ENCODE measurements at places on chromosomes 3 and 15.

DNA sequence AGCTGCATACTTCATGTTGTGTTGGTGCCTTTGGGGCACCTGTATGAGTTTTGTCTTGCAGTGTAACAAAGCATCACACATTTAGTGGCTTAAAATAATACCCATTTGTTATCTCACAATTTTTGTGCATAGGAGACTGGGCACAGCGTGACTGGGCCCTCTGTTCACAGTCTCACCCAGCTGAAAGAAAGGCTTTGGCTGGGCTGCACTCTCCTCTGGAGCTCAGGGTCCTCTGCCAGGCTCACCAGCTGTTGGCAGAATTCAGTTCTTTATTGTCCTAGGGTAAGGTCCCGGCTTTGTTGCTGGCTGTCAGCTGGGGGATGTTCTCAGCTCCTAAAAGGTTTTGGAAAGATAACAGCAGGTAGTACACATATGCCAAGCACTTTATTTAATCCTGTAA, 263.3 kb downstream of the CLSTN2 start:
- DNase-seq, result no peak

DNA sequence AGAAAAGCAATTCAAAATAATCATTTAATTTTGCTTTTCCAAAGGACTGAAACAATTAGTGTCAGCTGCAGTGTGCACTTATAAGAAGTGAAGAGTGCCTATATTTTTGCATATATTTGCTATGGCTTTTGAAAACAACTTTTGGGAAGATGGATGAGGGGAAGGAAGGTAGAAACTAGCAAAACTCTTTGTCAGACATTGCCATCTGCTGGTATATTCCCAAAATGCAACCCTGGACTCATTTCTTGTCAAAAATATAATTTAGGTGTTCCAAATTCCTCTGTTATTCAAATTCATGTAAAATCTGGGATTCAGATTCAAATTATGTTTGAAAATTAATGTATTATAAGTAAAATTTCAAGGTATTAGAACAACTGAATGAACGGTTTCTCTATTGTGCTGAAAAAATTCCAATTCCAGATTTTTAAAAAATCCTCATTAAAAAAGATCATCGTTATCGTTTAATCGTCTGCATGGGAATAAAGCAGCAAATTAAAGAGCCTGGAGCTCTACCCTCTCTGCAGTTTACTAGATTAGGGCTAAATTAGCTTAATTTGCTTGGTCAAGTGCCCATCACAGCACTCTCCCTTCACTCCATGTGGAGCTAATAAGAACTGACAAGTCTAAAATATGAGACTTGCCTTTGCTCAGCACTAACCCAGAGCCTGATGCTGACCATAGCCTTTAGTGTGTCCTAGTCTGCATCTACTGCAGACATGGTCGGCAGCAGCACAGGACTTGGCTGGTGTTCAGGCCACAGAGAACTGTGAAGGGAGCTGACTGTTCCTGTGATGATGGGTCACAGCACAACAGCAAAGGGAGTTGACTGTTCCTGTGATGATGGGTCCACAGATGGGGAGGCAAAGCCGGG, 67.9 kb upstream of the MITF start:
- no peak for DNase-seq

GRCh38 chr3:157999246-157999645, 107.0 kb downstream of the SHOX2 start:
- DNase-seq, result no peak

DNA sequence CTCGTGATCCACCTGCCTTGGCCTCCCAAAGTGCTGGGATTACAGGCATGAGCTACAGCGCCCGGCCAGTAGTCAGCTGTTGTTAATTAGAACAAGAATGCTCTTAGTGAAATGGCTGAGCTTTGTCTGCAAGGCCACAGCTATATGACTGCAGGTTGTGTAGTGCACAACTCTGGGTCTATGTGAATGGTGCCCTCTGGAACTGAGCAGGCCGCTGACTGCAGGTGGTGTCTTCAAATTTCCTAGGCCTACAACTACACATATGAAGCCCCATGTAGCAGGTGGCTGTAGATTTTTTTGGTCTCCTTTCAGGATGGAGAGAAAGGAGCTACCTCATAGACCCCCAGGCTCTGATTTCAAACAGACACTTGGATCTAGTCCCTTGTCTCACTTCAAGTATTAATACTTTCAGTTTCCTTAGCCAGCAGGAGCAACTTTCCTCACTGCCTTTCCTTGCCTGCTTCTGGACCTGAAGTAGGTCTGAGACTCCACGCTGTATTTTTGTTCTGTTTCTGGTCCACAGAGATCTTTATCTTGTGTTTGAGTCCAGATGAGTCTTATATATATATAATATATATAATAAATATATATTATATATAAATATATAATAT, 86.9 kb downstream of the C3orf80 start:
- DNase-seq, result no peak

DNA sequence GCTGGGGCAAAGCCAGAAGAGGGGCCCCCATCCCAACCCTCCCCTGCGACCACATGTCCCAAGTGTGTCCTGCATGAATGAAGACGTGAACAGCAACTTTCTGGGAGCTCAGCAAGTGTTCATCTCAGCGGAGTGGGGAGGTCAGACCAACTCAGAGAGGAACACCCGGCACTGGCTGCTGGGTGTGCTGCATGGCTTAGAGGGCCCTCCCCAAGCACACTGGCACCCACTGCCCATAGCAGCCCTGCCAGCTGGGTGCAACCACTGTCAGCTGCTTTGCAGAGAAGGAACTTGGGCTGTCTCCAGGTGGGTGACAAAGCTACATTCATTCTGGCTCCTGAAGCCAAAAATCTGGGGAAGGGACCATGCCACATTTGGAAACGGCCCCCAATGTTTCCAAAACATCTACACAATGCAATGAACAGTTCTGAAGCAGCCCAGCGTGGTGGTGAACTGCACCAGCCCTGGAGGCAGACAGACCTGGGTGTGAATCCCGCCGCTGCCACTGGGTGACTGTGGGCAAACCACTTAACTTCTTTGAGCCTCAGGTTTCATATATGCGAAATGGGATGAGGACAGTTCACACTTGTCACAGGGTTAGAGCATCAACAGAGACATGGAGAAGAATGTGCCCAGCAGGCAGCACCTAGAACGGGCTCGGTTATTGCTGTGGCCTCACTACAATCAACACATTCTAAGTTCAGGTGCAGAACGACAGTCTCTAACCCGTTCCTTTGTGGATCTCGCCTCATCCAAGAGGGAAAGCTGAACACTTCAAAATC, 145.4 kb downstream of the NUP210 start:
- DNase-seq, result no peak

GRCh38 chr15:84773716-84774115, 25.3 kb downstream of the ZNF592 start:
- DNase-seq, result no peak

DNA sequence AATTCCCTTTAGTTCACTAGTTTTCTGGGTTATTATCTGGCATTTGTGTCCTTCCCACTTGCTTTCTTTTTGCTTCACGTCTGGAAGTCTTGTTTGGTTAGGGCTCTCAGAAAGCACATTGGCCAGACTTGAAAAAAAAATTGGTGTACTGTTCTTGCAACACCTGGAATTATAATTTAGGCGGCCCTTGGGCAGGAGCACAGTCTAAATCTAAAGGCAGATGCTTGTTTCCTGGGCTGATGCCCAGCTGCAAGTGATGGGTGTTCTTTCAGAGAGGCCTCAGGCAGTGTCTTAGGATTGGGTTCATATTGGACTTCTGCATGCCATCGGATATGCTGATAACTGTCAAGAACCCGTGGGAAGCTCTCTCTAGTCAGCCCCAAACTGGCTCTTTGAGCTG, 521.5 kb downstream of the PDCD6IP start:
- no peak for DNase-seq

GRCh38 chr3:71629711-71630110, 46.2 kb upstream of the FOXP1 start:
- no peak for DNase-seq

- no peak for DNase-seq
Measured at GRCh38 chr3:173552526-173552925, 155.0 kb downstream of the NLGN1 start.

GRCh38 chr3:59710554-59710953, 660.7 kb upstream of the CFAP20DC start:
- DNase-seq, result no peak

- DNase-seq, result peak; percentile 25
Measured at GRCh38 chr3:195394700-195395099, 48.1 kb downstream of the ACAP2 start.

DNA sequence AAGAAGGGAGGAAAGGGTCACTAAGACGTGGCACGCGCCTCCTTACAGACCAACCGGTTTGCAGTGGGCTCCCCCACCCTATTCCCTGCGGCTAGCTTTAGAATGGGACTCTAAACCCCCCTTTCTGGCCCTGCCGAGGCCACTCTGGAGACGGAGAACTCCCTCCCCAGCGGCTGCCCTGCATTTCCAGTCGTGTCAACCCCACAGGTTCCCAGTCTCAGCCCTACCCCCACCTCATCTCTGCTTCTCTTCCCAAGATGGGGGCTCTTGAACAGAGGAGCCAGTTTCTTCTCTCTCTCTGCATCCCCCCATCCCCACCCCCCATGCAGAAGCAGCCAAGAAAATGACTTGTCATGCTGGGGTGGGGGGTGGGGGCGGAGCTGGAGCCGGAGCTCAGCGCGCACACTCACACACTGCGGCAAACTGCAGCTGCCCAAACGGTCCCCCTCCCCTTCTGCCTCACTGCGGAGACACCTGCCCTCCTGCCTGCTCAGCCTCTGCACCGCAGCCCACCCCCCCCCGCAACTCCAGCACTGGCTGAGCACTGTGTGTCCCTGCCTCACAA, 871 bp downstream of the MAP1A start:
- DNase-seq, result no peak

DNA sequence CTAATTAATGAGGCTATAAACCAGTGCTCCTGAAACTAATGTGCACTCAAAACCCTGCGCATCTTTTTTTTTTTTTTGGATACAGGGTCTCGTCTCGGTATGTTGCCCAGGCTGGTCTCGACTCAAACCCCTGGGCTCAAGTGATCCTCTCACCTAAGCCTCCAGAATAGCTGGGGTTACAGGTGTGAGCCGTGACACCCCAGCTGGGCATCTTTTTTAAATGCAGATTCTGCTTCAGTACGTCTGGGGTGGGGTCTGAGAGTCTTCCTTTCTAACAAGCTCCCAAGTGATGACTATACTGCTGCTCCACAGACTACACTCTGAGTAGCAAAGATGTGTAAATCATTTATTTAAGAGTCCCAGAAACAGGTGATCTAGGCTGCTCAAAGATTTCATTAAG, 73.0 kb downstream of the BFSP2 start:
- DNase-seq, result no peak

- no peak for DNase-seq
Measured at GRCh38 chr3:163587342-163587741, 1491.0 kb downstream of the SI start.

DNA sequence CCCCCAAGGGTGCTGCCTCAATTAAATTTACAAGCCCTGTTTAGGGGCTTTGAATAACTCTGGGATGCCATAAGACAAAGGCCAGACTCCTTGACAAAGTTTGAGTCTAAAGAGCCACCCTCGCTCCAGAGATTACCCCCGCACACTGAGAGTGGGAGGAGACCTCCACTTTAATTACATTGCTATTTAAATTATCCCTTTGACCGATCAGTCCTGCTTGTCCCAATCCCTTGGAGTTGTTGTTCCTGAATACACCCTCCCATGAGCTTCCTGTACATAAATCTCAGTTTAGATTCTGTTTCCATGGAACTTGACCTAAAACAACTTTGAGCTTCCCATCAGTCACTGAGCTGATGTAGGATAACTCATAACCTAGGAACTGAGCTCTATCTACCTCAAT, 596.3 kb downstream of the PYDC2 start:
- DNase-seq, result no peak

DNA sequence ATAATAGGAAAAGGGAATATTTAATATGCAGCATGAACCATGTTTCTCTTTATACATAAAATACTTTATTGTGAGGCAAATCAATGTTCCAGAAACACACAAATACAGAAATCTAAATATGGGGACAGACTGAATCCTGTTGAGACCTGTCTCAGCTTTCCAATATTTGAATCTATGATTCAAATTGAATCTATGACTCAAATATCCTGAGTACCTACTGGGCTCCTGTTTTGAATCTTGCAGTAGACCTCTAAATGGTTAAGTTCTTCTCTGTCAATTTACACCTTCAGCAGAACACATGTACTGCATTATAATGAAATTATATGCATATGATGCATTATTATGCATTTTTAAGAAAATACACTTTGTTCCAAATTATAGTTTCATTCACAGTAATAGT, 143.2 kb upstream of the PLXND1 start:
- DNase-seq, result no peak

GRCh38 chr3:51673802-51674654, 3.0 kb downstream of the TEX264 start:
- no peak for DNase-seq

- DNase-seq, result no peak
Measured at GRCh38 chr3:38522002-38522401, 25.9 kb downstream of the EXOG start.

DNA sequence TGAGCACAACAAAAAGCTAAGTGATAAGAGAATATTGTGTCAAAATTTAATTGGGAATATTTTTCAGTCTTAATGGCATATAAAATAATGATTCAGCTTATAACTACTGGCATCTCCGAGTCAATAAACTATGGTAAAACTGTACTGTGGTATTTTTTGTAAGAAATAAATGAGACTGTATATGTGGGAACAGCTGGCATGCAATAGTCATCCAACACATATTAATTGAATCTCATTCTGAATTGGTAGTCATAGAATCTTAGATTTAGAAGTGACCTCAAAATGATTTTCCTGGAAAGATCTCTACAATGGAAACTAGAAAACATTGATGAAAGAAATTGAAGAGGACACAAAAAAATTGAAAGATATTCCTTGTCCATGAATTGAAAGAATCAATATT, 133.4 kb upstream of the SLC7A14 start:
- DNase-seq, result no peak

DNA sequence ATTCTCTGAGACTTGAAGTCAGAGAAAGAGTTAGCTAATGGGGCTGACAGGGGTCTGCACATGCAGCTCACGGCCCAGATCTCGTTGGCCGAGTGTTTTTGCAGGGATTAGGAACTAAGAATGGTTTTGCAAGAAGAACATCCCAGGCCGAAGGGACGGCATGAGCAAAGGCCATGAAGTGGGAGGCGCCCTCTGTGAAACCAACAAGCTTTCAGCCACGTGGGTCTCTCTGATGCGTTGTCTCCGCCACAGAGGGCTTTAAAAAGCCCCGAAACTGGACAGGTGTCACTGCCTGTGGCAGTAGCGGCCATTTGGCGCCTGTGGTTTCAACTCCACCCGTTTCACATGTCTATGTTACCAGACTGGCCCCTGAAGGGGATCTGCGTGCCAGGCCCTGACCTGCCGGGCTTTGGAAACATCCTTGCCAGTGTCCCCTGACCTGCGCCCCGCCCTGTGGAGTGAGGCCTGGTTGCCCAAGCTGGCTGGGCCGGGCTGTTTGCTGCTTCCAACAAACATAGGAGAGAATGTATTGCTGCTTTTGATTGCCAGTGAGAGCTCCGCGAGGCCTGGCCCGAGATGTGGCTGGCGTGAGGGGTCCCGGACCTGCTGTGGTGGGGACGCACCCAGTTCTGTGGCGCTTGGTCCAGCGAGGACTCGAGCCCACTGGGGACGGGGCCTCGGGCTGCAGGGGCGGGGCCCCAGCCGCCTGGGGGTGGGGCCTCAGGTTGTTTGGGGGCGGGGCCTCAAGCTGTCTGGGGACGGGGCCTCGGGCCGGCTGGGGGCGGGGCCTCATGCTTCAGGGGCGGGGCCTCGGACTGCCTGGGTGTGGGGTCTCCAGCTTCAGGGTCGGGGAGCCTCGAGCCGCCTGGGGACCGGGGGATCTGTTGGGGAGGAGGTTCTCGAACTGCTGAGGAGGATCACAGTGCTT, 30.4 kb downstream of the GOLGA6L2 start:
- DNase-seq, result no peak
